ENCODE measurements at places on chromosomes 12 and 14.

DNA sequence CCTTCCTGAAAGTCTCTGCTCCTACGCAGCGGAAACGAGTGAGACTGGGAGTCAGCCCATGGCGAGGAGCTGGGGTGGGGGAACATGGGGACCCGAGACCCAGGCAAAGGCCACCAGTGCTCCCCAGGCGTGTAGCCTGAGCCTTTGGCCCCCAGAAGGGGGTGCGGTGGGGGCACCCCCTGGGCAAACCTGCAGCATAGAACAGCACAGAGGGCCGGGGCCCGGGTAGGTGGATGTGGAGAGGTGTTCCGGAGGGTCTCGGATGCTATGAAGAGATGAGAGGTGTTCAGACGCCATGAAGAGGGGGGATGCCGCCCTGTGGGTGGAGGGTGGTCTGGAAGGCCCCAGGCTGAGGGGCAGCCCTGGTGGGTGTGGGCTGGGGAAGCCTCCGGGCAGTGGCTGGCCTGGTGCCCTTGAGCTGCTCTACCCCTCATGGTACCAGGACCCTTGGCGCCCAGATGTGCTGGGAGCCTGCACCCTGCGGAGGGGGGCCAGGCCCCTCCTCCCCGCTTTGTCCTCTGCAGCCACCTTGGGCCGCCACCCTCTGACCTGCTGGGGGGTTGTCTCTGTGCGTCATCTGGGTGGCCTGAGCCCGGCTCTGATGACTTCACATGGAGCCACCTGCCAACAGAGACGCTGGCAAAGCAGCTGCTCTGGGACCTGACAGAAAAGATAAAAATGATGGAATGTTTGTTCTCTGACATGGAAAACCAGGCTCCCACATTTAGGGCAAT is 83.4 kb downstream of the KIF26A start:
- no peak for DNase-seq

DNA sequence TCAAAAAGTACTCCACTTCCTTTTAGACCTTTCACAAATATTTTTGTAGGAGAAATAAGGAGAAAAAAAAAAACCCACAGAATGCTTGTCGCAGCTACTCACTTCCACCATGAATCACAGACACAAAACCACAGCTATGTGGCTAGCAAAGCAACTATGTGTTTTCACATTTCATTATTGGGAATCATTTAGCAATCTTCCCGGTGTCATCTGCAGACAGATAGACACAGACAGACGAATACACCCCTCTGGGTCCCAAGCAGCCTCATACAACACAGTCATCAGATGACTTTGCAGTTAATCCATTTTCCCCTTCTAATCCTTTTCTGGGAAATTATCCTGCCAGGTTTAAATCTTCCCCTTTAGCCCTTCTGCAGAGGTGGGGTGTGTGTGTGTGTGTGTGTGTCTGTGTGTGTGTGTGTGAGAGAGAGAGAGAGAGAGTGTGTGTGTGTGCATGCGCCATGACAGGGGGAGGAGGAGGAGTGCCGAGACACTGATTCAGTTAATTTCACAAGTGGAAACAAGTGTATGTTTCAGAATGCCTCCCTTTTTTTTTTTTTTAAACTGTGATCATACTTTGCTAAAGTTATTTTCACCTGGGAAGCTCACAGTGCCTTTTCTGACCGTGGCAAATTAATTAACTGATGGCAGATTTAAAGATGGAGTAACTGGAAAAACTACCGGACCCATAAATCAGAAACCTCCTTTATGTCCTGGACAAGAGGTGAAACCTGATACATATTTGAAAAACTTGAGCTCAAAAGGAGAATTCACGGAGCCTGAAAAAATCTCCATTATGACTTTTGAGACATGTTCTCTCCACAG is 39.9 kb downstream of the LTBP2 start:
- DNase-seq = no peak

- no peak for DNase-seq
These were observed 72.4 kb downstream of the MAP1LC3B2 start for GRCh38 chr12:116631619-116632018.

- DNase-seq = no peak
These were observed 154.0 kb downstream of the SOX5 start for GRCh38 chr12:23795494-23795893.

GRCh38 chr12:41293011-41293410 is 104.9 kb downstream of the PDZRN4 start:
- DNase-seq = no peak

GRCh38 chr12:12326262-12326661 is 23.8 kb downstream of the MANSC1 start:
- no peak for DNase-seq

- DNase-seq = no peak
These were observed 19.0 kb downstream of the EML1 start for GRCh38 chr14:99812096-99812750.

DNA sequence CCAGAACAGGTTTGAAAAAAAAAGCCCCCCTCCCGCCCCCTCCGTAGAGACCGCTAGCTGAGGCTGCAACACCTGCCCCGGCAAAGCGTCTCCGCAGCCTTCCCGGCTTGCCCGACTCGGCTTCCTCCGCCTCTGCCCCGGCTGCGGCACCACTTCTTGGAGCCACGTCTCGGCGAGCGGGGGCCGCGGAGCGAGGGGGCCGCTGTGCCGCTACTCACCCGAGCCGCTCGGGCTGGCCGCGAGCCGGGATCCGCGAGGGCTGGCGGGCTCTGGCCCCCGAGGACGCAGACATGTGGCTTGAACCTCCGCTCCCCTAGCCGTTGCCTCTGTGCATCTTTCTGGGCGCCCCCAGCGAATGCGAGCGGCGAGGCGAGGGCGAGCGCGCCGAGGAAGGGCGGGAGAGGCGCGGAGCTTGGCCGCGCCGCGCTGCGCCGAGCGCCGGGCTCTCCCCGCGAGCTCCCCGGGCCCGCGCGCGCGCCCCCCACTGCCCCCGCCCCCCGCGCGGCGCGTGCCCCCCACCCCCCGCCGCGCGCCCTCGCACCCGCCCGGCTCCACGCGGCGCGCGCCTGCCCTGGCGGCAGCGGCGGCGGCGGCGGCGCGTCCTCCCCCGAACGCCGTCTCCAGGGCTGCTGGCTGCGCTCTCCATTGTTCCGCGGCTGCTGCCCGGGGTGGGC is 249.5 kb downstream of the APAF1 start:
- DNase-seq = no peak

- DNase-seq = no peak
These were observed 1973.0 kb upstream of the FLRT2 start for GRCh38 chr14:83556746-83557453.

DNA sequence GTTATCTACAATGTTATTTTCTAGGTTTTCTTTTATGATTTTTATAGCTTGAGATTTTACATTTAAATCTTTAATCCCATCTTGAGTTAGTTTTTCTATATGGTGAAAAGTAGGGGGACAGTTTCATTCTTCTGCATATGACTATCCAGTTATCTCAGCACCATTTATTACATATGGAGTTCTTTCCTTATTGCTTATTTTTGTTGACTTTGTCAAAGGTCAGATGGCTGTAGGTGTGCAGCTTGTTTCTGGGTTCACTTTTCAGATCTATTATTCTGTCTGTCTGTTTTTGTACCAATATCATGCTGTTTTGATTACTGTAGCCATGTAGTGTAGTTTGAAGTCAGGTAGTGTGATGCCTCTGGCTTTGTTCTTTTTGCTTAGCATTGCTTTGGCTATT is 477.3 kb downstream of the TMEM117 start:
- DNase-seq = no peak

DNA sequence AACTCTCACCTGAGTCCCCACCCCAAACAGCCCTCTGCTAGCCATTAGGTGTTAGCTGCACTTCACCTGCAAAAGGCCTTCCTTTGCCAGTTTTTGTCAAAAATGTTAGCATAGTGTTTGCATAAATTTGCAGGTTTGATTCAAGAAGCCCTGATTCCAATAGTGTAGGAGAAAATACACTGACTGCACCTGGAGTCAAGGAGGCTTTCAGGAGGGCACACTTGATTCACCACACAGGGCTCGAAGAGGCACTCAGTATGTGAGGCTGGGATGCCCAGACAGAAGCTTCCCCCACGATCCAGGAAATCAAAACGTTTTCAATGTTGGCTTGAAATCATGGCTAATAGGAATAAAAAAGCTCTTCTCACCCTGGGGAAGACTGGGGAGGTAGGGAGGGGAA is 40.5 kb upstream of the DDX11 start:
- DNase-seq = no peak

Data from naive thymus-derived CD8-positive, alpha-beta T cell (primary cell).